ENCODE measurements at places on chromosomes 11 and 22. TPM values are rescaled to one million over a fixed set of nuclear protein-coding genes. Genes with fewer than 3 reads are reported as not detected.

Gene CSNK2A3
- total RNA-seq = 1.1 TPM

Gene PLEKHA7
- total RNA-seq = 20.7 TPM

Gene OR52E8
- total RNA-seq = not detected

Gene MOB2
- 23.5 TPM for total RNA-seq

Gene SLC43A1
- 35.8 TPM for total RNA-seq

Gene APLNR
- total RNA-seq = not detected

Gene FGF19
- not detected for total RNA-seq

Gene OR52M1
- not detected for total RNA-seq

Gene HBB
- total RNA-seq = not detected

Gene OR8G5
- total RNA-seq = not detected

Gene FAM76B
- 43.0 TPM for total RNA-seq

Gene FGF3
- not detected for total RNA-seq

Gene MRGPRE
- total RNA-seq = not detected

Gene ACCSL
- total RNA-seq = not detected

Gene AQP11
- total RNA-seq = 0.38 TPM

Gene ZNF280B
- total RNA-seq = 2.8 TPM

Gene KRTAP5-1
- not detected for total RNA-seq

Gene OR51I1
- not detected for total RNA-seq

Gene RHOD
- total RNA-seq = 0.35 TPM

Gene ADM
- 5.1 TPM for total RNA-seq
